CD4-positive, alpha-beta T cell treated with Interleukin-17A for 4 hours (primary cell): ENCODE measurements at places on chromosomes 5 and 9.

DNA sequence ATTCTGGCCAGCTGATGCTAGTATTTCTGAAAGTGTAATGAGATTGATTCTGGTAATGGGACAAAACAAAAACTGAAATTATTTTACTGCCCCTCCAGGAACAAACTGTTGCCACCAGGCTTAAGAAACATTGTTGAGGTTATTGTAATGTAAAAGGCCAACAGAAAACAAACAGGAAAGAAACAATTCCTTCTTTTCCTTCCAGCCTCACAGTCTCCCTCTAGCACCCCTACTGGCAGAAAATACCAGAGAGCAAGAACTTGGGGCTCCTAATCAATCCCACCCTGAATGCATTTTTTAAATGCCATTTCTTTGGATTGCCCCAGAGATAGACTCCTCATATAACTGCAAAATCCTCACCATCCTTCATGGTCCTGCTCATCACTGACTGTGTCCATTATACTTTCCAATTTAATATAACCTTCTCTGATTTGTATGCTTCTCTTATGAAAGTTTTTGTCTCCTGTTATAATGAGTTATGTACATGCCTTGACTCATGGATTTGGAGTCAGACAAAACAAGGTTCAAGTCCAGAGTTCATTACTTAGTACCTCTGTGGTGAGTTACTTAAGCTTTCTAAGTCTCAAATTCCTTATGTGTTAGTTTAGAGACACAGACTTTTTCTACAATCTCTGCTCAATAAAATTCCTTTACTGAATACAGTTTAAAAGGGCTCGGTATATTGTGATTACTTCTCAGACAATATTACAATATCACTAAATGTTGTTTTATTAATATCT, 157.9 kb upstream of the FBN2 start:
- no peak for DNase-seq

- no peak for DNase-seq
Measured at GRCh38 chr5:174796711-174797192, 72.4 kb downstream of the MSX2 start.

GRCh38 chr9:105993116-105993854, 298.9 kb downstream of the TMEM38B start:
- no peak for DNase-seq

DNA sequence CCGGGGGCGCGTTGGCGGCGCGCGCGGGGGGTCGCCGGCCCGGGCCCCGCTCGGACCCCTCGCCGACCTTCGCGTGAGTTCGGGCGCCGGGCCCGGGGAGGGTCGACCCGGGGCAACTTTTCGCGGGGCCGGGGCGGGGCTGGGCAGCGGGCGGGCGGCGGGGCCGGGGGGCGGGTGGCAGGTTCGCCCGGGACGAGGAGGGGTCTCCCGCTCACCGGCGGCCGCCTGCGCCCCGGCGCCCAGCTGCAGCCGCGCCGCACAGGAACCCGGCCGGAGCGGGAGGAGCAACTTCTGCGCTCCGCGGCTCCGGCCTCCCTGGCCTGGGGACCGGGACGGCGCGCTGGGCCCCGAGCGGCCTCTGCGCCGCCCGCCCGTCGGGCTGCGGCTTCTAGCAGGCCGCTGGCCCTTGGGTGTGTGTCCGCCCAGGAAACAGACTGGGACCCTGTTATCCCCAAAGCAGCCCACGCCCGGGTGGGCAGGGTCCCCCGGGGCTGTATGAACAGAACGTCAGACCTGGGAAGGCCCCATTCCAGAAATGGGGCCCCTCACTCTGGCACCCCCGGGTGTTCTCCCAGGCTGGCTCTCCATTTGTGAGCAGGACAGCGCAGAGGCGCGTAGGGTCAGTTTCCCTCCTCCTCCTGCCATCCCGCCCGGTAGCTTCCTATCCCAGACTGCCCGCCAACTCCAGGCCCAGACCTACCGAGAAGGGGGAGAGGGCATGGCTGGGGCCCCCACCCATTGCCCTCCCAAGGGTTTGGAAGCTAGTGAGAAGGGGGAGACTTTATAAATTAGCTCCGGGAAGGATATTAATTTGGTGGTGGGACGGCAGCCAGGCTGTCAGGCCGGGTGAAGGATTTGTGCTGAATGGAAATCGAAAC, 708 bp downstream of the RXRA start:
- peak; percentile 18 for DNase-seq

DNA sequence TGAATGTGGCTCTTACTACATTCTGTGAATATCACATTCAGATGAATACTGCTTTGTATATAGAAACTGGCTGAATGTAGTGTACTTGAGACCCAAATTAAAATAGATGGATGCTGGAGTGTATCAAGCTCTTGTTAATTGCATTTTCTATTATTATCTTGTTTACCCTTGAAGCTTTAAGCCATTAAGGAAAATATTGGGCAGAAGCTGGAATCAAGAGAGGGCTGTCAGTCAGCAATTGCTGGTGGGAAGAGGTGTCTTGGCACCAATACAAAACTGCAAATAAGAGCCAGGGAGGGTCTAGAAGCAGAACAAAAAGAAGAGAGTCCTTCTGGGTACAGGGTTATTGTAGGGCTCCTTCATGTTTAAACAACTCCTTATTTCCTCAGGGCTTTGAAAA, 38.8 kb downstream of the MUSK start:
- DNase-seq, result no peak

- DNase-seq, result no peak
Measured at GRCh38 chr9:89999176-89999533, 394.3 kb downstream of the GADD45G start.

DNA sequence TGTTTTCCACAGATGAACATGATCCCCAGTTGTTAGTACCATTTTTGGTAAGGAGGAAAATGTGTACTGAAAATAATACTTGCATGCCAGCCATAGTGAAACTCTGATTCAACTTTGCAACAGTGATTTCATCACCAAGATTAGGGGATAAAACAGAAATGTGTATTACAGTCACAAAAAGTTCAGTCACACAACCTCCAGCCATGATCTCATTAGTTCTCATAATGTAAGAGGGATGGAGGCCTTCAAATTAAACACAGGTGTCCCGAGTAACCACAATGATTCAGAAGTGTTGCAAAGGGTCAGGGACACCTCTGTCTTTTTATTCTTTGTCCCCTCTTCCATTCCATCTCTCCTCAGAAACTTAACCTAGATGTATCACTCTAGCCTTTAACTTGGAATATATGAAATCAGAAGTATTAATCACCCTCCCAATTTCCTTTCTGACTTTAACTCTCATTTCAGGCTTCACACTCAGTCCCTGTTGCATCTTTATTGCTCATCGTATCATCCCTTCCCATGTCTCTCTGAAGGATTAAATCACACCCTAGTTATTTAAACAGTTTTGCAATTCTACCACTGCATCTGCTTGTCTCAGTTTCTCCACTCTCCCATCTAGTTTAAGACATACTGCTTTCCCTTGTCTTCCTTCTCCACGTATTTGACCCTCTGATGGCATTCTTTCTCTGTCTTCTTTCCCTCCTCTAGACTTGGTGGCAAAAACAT, 291.2 kb downstream of the ADAMTS6 start:
- DNase-seq, result no peak

DNA sequence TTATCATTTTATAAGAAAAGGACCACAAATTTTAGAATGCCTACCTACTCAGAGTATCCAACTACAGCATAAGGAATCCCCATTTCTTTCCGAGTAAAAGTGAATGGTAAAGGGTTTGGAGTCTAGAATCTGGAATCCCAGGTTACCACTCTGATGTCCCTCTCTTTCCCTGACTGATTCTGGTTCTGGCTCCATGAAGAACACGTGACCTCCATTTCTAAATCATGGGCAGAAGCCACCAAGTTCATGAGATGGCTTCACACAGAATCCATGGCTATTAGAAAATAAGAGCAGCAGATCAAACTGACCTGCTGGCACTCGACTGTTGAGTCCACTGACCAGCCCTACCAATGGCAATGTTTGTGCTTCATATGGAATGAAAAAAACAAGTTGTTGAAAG, 40.7 kb downstream of the PFDN1 start:
- DNase-seq, result no peak
